H54 (cell line): ENCODE measurements at places on chromosomes 11 and 22.

- no peak for DNase-seq
Measured at GRCh38 chr11:67545280-67545679, 22.0 kb upstream of the CABP2 start.

GRCh38 chr22:40480996-40481395 lies 110.6 kb downstream of the SGSM3 start:
- DNase-seq, result no peak

DNA sequence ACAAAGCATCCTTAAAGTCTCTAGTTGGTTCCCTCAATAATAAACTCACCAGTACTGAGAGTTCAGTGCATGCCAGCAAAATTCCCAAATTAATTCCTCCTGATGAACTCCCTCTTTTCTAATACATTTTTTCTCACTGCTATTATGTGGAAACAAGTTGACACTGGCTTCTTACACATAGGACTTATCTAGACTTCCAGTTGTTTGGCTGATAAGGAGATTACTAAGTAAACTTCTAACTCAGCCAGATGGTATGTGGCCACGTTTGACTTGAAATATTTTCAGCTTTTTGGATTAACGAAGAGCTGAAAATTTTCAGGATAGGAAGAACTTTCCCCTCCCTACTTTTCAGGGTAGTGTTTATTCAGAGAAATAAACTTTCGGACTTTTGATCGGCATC lies 1154.2 kb upstream of the TENM4 start:
- DNase-seq, result no peak

- DNase-seq, result no peak
Measured at GRCh38 chr11:97143463-97143862, 753.6 kb downstream of the JRKL start.

DNA sequence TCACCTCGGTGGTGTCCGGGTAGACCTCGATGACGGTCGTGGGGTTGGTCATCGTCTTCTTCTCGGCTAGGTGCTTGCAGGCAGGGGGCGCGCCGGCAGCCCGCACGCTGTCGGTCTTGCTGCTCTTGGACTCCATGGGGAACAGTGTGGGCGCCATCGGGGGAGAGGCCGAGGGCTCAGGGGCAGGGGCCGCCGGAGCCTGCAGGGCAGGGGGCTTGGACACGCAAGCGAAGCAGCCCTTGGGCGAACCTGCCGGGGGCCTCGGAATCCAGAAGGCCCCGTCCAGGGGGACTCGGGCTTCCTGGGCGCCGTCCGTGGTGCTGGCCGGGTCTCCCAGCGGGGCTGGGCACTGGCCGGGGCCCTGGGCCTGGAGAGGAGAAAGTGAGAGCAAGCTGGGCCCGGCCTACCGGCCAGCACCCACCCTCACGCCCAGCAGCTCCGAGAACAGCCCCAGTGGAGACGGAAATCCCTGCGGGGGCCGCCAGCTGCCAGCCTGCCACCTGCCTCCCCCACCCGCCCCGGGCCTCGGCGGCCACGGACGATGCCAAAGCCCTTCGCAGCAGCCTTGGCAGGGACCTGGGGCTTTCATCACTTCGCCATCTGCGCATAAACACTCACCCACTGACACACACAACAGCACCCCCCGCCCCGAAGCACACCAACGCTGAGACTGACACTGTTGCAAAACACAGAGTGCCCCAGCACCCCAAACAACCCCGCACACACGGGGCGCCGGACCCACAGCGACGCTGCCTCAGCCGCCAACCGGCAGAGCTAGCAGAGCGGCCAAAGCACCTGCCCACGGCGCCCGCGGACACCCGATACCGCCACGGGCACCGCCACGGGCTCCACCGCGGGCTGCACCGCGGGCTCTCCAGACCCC lies 2.4 kb downstream of the IFITM10 start:
- DNase-seq, result no peak
